G401 (cell line): ENCODE measurements at places on chromosomes 6 and 20. TPM values are rescaled to one million over a fixed set of nuclear protein-coding genes. Genes with fewer than 3 reads are reported as not detected.

GRCh38 chr6:24836109-24836508 is 37.4 kb upstream of the ARMH2 start:
- peak; percentile 50 for DNase-seq

MOXD1 gene
- not detected in 2 replicates for total RNA-seq

DEFB132 gene
- total RNA-seq, result not detected in 2 replicates

GRCh38 chr6:158962371-158962770 is 37.6 kb downstream of the RSPH3 start:
- DNase-seq, result no peak

DNA sequence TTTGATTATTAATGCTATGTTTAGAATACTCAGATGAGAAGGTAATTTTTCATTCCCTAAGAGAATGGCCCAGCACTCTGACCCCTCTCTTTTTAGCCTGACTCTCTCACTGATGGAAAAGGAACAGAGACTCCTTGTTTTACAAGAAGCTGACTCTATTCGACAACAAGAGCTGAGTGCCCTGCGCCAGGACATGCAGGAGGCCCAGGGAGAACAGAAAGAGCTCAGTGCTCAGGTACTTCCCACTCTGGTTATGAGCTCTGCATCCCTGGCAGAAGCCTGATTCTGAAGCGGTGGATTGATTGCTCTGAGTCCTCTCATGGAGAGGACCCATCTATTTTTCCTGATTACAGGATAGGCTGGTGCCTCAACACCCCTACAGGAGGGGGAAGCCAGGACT is 33.0 kb downstream of the C20orf173 start:
- no peak for DNase-seq
